ENCODE measurements at places on chromosomes 3 and 15.

GRCh38 chr3:22265403-22265802 lies 514.4 kb upstream of the ZNF385D start:
- no peak for DNase-seq

- no peak for DNase-seq
Measured at GRCh38 chr3:128784232-128784631, 58.2 kb downstream of the RAB7A start.

DNA sequence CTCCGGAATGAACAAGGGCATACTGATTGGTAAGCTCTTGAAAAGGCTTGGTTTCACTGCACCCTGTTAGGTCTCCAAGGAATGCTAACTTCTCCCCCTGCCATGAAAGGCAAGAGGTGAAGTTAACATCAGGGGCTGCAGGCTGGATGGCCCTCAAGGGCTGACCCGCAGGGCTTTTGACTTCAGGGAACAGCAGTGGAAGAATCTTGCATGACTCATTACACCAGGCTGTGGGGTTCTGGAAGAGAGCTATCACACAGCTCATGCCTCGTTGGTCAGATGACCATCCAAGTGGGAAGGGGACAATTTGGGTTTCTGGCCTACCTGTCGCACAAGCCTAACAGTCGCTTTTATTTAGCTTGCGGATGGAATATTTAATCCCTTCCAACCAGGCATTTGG lies 23.6 kb upstream of the ATG7 start:
- no peak for DNase-seq

DNA sequence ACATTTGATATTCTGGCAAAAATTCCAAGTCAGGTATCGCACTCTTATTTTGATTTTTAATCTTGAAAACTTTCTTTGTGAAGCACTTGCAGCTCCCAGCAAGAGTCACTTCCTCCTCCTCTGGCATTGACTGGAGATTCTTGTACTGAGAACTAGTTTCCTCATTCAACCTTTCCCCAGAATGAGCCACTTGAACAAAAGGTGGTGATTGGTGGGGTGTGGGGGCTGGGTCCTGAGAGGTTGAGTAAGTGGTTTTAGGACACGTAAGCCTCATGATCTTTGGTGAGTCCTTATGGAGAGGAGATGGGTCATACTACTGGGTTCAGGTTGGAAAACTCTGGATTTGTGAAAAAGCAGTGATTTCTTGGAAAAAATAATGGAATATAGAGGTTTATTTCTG lies 32.3 kb upstream of the ONECUT1 start:
- DNase-seq: no peak

DNA sequence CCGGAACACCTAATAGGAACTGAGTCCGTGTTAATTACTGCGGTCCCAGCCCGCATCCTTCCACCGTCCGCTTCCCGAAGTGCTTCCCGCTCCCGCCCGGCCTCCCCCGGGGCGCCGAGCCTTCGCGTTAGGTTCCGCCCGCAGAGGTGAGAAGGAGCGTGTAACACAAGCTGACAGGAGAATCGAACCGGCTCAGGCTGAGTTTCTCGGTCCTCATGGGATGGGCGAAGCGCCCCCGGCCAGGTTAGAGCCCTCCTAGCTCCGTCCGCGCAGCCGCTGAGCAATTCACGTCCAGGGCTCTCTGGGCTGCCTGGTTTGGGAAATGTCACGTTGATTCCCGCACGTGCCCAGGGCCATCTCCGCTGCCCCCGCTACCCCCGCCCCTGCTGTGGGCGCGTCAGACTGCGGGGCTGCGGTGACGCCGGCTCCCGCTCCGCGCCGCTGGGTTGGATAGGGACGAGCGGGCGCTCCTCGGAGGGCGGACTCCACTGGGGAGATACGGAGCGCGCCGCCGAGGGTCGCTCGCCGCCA lies 954 bp downstream of the CLDN11 start:
- no peak for DNase-seq

- DNase-seq: no peak
Measured at GRCh38 chr15:60528530-60528929, 49.6 kb upstream of the ICE2 start.

DNA sequence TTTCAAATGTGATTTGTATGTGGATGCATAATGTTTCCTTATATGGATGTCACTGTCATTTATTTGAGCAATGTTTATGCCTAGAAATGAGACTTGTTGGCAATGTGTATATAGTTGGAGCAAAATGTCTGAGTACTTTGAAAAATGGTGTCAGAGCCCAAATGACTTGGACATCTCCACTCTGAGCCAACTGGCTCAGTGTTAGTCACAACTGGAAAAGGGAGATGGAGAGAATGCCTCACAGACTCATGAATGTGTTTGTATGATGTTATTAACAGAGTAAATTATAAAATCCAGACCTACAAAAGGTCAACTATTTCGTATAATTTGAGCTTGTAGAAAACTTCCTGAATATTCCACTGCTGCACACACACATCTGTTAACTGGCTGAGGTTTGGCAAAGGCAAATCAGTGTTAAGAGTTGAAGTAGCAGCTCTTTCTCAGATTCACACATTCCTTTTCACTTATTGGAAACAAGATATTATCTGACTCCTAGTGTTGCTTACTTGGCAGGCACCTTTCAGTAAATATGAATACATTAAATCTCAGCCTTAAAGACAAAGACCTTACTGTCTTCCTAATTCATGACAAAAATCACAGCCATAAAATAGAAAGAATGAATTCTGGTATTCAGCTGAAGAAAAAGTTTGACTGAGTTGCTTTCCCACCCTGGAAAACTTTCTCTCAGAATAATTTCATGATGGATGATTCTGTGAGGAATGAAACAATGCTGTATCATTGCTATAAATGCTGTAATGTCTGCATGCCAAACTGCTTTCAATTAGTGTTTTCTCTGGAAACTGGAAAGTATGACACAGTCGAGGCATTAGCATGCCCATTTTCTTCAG lies 27.0 kb downstream of the ADIPOQ start:
- DNase-seq: no peak

- no peak for DNase-seq
Measured at GRCh38 chr15:73053398-73053723, 1.1 kb downstream of the NEO1 start.

GRCh38 chr3:106341586-106342162 lies 472.9 kb upstream of the CBLB start:
- DNase-seq: no peak

DNA sequence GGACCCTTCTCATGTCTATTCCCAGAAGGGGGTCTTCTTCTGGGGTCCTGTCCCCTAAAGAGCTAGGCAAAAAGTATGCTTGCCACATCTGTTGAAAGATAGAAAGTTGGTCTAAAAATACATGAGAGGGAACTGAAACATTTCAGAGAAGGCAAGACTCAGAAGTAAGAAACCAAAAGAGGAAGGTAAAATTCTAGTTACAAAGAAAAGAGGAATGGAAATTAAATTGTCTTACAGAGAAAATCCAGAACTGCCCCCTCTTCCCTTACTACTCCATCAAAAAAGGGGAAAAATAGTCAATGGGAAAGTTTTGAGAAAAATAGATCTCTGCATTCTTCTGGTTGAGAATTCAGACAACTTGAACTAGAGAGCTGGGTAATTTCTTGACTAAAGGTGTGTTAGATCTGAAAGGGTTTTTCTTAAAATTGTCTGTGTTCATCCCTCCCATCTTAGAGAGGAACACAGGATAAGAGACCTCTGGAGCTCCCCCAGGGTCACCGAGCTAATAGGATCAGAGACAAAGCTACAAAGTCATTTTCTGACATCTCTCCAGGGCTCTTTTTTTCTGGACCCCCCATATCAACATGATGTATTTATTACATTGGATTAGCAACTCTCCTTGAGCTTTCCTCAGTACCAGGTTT lies 32.3 kb upstream of the CCR2 start:
- DNase-seq: no peak

DNA sequence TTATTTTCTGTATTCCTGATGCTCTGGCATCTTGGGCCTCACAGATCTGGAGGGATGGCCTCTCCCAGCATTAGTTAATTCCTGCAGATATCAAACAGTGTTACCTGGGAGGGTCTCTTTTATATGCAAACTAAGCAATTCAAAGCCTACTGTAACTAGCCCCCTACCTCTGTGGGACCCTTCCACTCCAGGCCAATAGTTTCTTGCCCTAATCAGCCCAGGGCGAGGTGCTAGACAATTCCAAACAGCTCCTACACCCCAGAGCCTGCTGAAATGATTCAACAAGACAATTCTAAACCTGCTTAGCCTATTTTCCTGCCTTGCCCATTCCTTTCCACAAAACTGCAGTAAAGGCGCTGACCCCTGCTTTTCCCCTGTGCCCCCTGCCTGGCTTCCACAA lies 106.6 kb upstream of the IGSF10 start:
- DNase-seq: no peak

DNA sequence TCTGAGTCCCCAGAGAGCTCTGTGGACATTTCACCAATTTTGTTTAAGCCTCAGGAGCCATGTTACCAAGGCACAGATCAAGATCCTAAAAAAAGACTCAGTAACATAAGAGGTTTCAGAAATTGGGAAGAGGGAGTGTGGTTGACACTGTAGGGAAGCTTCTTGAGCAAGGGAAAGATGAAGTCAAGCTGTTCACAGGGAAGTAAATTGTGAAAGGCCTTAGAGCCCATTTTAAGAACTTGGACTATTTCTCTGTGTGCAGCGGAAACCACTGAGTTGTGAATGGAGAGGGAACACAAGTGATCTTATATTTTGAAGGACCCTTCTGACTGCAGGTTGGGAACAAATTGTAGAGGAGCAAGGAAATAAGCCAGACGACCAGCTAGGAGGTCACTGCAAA lies 18.7 kb downstream of the BCL2A1 start:
- DNase-seq: peak; percentile 6

DNA sequence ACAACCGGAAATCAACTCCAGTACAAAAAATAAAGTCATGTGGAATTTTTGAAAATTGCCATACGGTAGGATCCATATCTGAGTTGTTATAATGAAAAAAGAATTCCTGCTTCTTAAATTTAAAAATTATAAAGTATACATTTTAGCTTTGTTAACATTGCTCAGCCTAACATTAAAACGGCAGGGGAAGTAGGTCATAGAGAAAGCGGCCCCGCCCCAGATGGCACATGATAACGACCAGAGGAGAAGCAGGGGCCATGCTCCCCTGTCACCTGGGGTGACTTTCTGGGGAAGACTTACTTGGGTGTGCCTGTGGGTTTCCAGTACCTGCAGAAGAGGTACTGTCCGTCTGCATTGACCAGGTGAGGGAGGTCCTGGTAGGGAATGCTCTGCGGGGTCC lies 921 bp downstream of the MGLL start:
- no peak for DNase-seq

DNA sequence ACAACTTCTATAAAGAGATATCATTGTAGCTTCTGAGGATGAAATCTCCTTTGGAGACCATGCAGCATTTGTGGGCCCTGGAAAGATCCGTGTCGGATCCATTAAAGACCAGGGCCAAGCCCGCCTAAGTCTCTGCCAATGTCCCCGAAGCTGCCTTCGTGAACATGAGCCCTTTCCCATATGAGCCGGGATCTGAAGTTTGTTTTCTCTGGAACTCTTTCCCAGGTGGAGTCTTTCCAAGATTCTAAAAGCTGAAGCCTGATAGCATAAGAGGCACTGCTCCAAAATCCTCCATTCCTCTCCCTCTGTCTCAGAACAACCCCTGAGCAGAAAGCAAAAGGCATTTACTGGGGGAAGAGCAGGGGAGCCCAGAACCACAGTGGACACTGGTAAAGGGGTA lies 274.6 kb downstream of the NTRK3 start:
- DNase-seq: peak; percentile 58

DNA sequence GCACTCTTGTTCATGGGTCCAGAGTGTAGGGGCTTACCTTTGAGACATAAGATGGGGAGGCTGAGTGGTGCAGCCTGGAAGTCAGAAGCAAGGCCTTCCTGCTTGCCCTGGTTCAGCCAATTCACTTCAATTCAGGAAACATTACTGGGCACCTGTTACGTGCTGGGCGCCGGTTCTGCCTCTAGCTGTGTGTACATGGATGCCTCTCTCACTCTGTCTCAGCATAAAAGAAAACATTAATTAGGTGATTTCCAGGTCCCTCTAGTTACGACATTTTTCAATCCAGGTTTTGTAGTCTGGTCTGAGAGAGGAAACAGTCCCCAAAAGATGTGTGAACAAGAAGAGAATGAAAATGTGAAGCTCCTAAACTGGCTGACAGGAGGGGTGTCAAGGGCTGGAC lies 1.2 kb downstream of the RTP1 start:
- no peak for DNase-seq

DNA sequence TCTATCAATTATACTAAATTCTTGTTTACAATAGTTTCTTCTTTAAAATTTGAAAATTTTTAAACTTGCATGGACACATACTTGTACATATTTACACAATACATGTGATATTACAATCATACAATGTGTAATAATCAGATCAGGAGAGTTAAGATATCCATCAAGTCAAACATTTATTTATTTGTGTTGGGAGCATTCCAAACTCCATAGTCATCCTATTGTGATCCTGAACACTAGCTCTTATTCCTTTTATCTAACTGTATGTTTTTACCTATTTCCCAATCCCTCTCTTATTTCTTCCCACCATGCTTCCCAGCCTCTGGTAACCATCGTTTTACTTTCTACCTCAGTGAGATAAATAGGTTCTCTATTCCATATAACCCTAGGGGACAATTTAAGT lies 1219.2 kb downstream of the ZPLD1 start:
- DNase-seq: no peak

DNA sequence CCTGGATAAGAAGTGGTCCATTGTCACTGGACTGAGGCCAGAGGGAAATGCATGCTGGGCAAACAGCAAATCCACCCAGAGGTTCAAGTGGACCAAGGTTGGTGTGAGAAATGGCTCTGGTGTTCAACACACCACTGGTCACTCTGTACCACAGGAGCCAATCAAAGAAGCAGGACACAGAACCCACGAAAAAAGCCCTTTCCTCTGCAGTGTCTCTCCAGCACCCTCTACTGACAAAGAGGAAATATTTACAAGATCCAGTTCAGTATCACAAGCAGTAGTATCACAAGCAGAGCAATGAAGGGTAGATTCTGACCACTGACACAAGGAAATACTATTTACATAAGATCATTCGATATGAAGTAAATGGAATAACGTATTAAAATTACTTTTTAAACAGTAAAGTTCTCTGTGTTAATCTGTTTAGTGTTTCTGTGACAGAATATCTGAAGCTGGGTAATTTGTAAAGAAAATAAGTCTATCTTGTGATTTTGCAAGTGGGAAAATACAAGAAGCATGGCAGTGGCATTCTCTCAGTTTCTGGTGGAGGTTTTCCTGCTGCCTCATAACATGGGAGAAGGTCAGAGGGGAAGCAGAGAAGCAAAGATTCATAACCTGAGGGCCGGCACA lies 390.7 kb downstream of the EFHB start:
- no peak for DNase-seq

All from hindlimb muscle (tissue), 1 donor.